Fibroblast of skin of back (primary cell): ENCODE measurements at places on chromosomes 6 and 20.

DNA sequence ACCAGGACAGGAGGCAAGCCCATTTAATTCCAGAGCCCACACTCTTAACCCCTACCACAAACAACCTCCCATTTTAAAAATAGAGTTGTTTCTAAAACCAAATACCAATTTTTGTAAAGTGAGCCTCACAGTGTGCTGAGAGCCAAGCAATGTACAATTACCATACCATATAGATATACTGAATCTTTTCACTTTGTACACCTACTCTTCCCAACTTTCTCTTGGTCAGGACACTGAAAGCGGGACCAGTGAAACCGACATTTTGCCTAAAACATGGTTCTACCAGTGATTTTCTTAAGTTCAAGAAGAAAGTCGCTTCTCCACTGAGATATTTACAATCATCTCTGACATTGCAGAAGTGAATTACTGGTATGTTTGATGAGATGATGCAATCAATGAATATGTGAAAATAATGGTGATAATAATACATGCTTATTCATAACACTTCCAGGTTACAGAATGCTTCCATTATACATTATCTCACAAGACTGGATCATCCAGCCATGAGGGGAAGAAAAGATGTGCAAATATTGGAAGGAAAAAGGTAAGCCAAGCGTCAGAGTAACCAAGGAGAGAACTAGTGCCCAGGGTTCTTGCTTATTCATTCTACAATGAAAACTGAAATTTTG, 74.1 kb downstream of the HIVEP2 start:
- DNase-seq = no peak

- no peak for DNase-seq
Observed at GRCh38 chr6:32329141-32329540, 42.6 kb downstream of the TSBP1 start.

- no peak for DNase-seq
Observed at GRCh38 chr6:11598687-11599086, 61.1 kb downstream of the TMEM170B start.

- DNase-seq = no peak
Observed at GRCh38 chr6:21836277-21836676, 242.7 kb downstream of the SOX4 start.

GRCh38 chr20:44026647-44027342, 112.1 kb downstream of the TOX2 start:
- no peak for DNase-seq
